ENCODE measurements at places on chromosomes 16 and 17.
A peak's percentile ranks its signal among the peaks of the same experiment; 100 is the strongest.

- no peak for DNase-seq
Measured at GRCh38 chr16:27531186-27531585, 18.5 kb downstream of the GTF3C1 start.

DNA sequence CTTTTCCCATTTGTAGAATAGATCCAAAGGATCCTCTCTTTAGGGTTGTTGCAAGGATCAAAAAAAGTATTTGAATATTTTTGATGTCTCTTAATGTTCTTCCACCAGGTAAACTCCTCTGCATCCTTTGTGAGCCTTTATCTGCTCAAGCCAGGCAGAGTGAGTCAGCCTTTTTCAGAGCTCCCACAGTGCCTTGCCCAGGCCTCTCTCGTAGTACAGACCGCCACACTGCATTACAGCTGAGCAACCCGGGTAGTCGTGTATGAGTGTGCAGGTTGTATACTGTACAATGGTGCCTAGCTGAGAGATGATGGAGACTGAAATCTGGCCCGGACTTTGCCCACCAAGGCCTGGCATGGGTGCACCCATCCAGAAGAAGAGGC, 20.9 kb downstream of the RHBDL3 start:
- DNase-seq, result no peak

DNA sequence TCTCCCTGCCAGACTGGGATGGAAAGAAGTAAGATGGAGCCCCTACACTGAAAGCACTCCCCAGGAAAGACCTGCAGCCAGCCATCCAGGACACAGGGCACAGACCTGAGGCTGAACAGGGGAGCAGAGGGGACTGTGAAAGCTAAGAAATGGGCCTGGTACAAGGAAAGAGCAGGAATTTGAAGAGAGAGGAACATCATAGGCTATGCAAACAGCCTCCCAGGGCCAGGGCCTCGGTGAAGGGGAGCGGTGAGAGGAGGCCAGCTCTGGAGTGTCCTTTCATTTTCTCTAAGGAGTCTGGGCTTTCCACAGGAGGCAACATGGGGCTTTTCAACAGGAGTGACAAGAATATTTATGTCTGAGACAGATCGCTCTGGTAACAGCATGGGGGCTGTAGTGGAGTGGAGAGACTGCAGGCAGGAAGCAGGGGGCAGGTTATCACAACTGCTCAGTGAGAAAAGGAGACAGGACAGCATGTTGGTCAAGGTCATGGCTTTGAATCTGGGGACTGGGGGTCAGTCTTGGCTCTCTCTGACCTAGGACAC, 50.1 kb downstream of the TOM1L2 start:
- no peak for DNase-seq

GRCh38 chr17:82434216-82434565, 15.8 kb upstream of the OGFOD3 start:
- DNase-seq, result no peak

GRCh38 chr17:180381-181244, 837 bp downstream of the DOC2B start:
- DNase-seq, result no peak

GRCh38 chr17:72869630-72870029, 222.9 kb downstream of the SLC39A11 start:
- no peak for DNase-seq

- no peak for DNase-seq
Measured at GRCh38 chr16:87150681-87151280, 166.4 kb downstream of the C16orf95 start.

GRCh38 chr16:57016831-57017230, 27.5 kb downstream of the NLRC5 start:
- DNase-seq, result no peak

DNA sequence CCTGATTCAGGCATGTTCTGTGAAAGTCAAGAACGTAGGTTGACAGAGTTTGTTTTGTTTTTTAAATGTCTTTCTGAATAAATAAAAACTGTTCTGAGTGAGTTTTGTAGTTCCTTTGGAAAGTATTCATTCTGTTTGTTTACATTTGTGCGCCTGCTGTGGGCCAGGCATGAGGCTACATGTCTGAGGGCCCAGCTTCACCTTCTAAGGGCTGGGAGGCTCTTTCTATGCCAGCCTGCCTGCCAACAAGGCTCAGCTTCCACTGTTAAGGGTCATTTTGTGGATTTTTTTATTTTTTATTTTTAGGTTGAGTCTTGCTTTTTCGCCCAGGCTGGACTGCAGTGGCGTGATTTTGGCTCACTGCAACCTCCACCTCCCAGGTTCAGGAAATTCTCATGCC, 6.1 kb downstream of the WWOX start:
- DNase-seq, result no peak

DNA sequence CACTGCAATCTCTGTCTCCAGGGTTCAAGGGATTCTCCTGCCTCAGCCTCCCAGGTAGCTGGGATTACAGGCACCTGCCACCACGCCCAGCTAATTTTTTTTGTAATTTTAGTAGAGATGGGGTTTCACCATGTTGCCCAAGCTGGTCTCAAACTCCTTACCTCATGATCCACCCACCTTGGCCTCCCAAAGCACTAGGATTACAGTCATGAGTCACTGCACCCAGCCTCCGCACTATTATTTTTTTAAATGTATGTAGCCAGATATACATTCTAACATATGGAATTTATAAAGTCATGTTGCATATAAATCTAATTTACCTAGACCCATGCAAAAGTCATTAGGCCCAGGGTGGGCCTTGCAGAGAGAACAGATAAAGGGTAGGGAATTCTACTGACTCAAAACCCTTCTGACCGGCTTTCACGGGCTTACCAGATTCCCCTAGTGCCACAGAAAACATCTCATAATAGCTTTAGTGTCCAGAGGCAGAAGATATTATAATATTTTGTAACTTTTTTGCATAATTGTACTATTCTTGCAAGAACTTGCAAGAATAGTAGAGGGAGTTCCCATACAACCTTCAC, 20.5 kb upstream of the HELZ start:
- DNase-seq, result no peak

DNA sequence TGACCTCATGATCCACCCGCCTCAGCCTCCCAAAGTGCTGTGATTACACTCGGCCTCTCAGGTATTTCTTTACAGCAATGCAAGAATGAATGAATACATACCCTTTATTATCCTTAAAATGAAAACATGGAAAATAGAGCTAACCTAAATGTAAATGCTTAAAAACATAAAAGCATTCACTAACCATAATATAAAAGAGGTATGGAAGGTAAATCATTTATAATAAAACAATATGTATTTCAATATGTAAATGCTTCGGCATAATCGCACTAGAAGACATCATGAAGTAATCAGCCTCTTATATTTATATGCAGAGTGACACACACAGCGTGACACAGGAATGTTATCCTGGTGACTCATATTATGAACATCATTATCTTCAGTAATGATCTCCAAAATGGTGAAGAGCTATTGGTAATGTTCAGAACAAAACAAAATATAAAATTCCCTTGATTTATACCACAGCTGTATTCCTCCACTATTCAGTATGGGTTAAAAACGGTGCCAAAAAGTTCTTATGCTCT, 53.9 kb downstream of the AIPL1 start:
- DNase-seq, result no peak

DNA sequence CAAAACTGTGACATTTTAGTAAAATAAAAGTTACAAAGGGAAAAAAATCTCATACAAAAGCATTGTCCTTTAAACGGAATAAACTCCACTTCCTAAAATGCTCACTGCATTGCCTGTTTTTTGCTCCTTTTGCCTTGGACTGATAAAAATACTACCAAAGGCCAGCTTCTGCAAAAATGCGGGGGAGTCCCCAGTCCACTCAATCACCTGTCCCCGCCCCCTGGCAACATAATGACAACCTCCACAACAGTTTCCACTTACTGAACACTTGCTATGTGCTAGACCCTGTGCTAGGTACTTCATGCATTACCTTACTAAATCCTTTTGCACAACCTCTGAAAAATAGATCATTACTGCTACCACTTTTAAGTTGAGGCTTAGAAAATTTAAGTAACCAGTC, 172.7 kb upstream of the CCL2 start:
- no peak for DNase-seq

DNA sequence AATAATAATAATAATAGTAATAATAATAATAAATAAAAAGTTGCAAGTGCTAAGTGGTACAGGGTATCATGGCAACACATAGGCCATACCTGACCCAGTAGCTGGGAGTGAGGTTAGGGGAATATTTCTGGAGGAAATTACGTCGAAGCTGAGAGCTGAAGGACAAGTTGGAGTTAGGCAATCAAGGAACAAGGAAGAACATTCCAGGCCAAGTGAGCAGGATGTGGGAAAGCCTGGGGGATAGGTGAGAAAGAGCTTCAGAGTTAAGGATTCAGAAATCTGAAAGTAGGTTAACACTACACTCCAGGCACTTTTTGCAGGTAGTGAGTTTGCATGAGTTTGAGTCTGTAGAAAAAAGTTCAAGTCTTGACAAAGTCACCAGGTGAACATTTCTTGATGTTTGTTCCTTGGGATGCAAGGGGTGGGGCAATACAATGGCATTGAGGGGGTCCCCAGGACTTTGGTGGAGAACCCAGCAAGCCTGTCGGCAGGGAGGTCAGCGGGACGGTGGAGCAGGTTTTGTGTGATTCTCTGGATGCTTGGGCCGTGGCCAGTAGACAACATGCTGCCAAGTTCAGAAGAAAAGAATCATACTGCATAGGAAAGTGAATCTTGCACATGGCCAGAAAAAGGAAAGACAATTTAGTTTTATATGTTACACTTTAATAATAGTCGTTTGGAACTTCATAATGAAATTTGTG, 27.7 kb upstream of the MPHOSPH6 start:
- no peak for DNase-seq

GRCh38 chr16:1327619-1327947, 5.9 kb upstream of the BAIAP3 start:
- no peak for DNase-seq

DNA sequence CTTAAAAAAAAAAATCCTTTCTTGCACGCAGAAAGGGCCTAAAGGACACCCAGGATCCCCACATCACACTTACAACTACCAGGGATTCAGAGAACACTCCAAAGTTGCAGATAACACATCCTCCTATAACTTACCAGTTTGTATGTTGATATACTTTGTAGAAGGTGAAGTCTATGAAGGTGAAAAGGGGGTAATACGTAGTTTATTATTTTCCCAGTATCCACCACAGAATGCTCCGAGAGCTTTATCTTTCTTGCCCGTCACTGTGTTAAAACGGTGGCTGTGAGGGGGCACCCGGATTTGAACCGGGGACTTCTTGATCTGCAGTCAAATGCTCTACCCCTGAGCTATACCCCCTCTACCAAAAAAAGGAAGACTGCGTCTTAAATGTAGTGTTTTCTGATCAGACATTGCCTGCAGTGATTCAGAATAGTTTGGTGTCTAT, 7.9 kb upstream of the RPL23 start:
- DNase-seq, result no peak

- peak; percentile 1 for DNase-seq
Measured at GRCh38 chr17:10875984-10876555, 38.2 kb upstream of the PIRT start.

DNA sequence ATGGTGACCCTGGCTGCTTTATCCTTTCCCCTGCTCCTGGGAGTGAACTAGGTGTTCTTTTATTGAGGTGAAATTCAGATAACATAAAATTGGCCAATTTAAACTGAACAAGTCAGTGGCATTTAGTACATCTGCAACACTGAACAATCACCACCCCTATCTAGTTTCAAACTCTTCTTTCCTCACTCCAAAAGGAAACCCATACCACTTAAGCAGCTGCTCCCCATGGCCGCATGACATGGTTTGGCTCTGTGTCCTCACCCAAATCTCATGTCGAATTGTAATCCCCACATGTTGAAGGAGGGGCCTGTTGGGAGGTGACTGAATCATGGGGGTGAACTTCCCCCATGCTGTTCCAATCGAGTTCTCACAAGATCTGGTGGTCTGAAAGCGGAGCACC, 154.1 kb downstream of the STX8 start:
- no peak for DNase-seq

- DNase-seq, result peak; percentile 84
Measured at GRCh38 chr17:12983991-12984884, 33.6 kb downstream of the ELAC2 start.

DNA sequence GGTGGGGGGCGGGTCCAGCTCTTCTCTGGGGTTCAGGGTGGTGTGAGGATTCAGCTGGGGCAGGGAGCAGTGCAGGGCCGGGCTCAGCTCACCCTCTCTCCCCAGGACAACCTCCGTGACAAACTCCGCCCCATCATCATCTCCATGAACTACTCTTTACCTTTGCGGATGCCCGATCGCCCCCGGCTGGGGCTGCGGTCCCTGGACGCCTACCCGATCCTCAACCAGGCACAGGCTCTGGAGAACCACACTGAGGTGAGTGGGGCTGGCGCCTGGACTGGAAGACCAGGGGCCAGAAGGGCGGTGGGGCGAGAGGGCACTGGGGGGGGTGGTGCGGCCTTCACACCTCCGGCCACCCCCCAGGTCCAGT, 18.9 kb upstream of the PDK2 start:
- no peak for DNase-seq

DNA sequence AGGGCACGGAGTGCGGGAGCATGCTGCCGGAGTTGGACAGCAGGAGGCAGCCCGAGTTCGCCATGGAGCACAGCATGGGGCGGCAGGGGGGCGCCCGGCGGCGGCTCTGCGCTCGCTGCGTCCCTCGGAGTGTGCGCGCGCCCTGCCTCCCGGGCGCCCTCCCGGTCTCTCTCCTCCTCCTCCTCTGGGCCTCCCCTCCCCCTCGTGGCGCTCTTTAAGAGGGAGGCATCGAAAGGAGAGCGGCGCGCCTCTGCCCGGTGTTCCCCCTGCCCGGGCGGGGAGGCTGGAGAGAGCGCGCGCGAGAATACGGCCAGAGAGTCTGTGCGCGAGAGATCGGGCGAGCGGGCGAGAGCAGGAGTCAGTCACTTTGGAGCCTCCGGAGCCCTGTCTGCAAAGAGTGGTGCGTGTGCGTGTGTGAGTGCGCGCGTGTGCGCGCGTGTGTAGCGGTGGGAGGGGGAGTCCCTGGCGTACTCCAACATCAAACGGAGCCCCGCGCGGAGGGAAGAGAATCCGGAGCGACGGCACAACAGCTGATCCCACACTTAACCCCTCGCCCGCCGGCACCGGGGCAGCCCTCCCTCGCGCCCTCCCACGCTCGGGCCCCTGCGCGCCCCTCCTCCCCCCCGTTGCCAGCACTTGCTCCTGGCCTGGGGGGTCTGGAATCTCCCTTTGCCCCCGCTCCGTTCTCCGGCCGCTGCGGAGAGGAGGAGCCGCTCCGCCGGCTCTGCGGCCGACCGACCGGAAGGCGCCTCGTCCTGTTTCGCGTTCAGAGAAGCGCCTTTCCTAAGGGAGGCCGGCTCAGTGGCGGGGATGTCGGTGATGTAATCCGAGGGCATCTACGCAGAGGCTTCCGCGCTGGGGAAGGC, 108.9 kb downstream of the ENGASE start:
- no peak for DNase-seq

- DNase-seq, result no peak
Measured at GRCh38 chr17:30337393-30337999, 3.6 kb upstream of the TMIGD1 start.
